Activated gamma-delta T cell treated with Interleukin-2 at 50 U/mL for 16 hours (primary cell): ENCODE measurements at places on chromosomes 12 and 14.

DNA sequence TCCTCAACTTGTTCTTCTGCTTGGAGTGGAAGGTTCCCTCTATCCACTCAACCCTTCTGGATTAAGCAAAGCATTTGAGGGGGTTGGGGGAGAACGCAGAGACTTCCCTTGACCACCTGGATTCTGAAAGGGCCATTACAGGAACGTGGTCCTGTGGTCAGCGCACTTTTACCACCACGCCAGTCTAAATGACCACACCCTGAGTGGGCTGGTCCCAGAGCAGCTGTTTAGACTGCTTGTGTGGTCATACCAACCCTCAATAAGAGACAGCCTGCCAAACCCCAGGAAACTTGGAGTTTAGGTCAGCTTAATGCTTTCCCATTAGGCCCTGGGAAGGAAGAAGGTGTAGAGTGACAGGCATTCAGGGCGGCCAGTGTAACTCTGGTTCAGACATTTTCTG lies 165.5 kb upstream of the ATP2B1 start:
- no peak for DNase-seq

DNA sequence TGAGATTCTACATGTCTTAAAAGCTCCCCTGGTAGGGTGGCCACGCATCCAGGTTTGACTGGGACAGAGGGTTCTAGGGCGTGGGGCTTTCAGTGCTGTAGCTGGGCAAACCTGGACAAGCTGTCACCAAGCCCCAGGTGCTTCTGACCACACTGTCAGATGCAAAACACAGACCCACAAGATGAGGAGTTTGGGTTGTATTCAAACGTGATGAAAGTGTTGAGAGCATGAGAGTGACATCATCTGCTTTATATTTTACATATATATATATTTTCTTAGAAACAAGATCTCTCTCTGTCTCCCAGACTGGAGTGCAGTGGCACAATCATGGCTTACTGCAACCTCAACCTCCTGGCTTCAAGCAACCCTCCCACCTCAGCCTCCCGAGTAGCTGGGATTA lies 210.1 kb downstream of the DPF3 start:
- no peak for DNase-seq

GRCh38 chr12:109056891-109057290 lies 4.5 kb downstream of the USP30 start:
- DNase-seq = no peak

- DNase-seq = no peak
Observed at GRCh38 chr12:3680919-3681594, 71.9 kb downstream of the CRACR2A start.

- no peak for DNase-seq
Observed at GRCh38 chr14:82238649-82239048, 705.0 kb upstream of the SEL1L start.

DNA sequence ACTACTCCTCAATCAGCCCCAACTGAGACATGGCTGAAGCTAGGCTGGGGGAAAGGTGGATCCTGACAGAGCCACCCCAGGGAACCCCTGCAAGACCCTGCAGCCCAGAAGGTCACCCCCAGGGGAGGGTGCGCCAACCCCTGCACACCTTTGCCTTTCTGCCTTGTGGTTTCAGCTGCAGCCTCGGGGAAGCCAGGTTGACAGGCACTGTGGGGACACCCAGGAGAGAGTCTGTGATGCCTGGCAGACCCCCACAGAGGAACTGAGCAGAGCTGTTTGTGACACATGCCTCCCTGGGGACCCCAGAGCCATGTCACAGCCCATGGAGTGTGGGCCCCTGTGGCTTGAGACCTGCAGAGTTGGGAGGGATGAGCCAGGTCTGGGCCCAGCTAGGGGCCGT lies 11.8 kb upstream of the HHIPL1 start:
- DNase-seq = no peak
